ENCODE measurements at places on chromosomes 12 and 14.

GRCh38 chr14:30179381-30180130 lies 251.9 kb upstream of the PRKD1 start:
- H3K27me3 ChIP-seq = no peaks in the 10 kb centered on the region
- peak overlapping the region; percentile 41 for H3K27ac ChIP-seq
- no peak overlapping the region for H3K4me3 ChIP-seq
- no peak for DNase-seq

- no peaks in the 10 kb centered on the region for H3K4me1 ChIP-seq
- no peak for DNase-seq
- H3K27me3 ChIP-seq = no peaks in the 10 kb centered on the region
- no peak overlapping the region for H3K4me3 ChIP-seq
- H3K36me3 ChIP-seq = no peaks in the 10 kb centered on the region
Observed at GRCh38 chr12:3536096-3536875, 45.3 kb downstream of the PRMT8 start.

- H3K4me3 ChIP-seq = no peak overlapping the region
- no peaks in the 10 kb centered on the region for H3K36me3 ChIP-seq
- H3K4me1 ChIP-seq = no peaks in the 10 kb centered on the region
- no peak overlapping the region for H3K27ac ChIP-seq
- H3K27me3 ChIP-seq = no peaks in the 10 kb centered on the region
Observed at GRCh38 chr14:24356208-24356607, 11.8 kb upstream of the NFATC4 start.

GRCh38 chr12:3251691-3252090 lies 174.5 kb downstream of the TSPAN9 start:
- no peak for DNase-seq
- no peaks in the 10 kb centered on the region for H3K27me3 ChIP-seq
- H3K36me3 ChIP-seq = no peaks in the 10 kb centered on the region
- H3K4me1 ChIP-seq = peaks cover 6% of the 10 kb centered on the region
- H3K4me3 ChIP-seq = no peak overlapping the region
- peak overlapping the region; percentile 75 for H3K27ac ChIP-seq

DNA sequence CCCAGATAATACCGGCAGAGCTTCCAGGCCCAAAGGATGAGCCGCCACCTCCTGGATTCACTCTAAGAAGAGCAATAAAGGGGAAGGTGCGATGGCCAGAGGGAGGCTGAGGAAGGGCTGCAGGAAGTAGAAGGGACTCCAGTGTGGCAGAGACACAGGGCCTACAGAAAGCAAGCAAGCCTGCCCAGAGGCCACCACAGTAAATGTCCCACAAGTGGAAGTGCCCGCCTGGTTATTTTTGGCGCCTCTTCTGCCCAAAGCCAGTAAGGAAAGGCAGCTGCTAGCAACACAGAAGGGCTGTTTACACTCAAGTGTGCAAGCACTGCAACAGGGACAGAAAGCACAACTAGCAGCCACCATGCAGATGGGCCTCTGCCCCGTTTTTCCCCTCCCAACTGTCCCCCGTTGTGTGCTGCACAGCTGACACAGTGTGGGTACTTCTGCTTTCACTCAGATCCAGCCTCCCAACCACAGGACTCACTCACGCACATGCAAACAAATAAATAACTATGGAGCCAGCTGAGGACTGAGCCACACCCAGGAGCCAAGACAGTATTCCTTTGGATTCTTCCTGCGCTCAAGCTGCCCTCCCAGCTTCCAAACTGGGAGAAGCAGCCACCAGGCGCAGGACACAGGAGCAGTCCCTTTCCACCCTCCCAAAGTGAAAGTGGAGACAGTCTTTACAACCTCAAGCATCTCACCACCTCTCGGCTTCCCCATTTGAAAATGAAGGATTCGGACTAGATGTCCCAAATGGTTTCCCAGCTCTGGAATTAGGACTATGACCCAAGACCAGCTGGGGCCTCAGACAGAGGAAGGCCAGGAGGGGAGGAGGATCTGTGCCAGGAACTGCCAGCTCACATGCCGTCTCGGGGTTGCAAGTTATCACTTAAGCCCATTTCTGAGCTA lies 40.0 kb upstream of the PNMA1 start:
- no peaks in the 10 kb centered on the region for H3K27me3 ChIP-seq
- H3K36me3 ChIP-seq = no peaks in the 10 kb centered on the region
- peak overlapping the region; percentile 96 for H3K27ac ChIP-seq
- peaks cover 46% of the 10 kb centered on the region for H3K4me1 ChIP-seq

- no peak overlapping the region for H3K4me3 ChIP-seq
- H3K36me3 ChIP-seq = no peaks in the 10 kb centered on the region
- H3K4me1 ChIP-seq = no peaks in the 10 kb centered on the region
- H3K27ac ChIP-seq = no peak overlapping the region
- no peak for DNase-seq
- no peaks in the 10 kb centered on the region for H3K27me3 ChIP-seq
Observed at GRCh38 chr12:11981121-11981733, 89.5 kb upstream of the BCL2L14 start.

- no peak for DNase-seq
- no peak overlapping the region for H3K4me3 ChIP-seq
- no peaks in the 10 kb centered on the region for H3K4me1 ChIP-seq
- no peak overlapping the region for H3K27ac ChIP-seq
- no peaks in the 10 kb centered on the region for H3K27me3 ChIP-seq
Observed at GRCh38 chr12:116864371-116865160, 16.7 kb downstream of the HRK start.

DNA sequence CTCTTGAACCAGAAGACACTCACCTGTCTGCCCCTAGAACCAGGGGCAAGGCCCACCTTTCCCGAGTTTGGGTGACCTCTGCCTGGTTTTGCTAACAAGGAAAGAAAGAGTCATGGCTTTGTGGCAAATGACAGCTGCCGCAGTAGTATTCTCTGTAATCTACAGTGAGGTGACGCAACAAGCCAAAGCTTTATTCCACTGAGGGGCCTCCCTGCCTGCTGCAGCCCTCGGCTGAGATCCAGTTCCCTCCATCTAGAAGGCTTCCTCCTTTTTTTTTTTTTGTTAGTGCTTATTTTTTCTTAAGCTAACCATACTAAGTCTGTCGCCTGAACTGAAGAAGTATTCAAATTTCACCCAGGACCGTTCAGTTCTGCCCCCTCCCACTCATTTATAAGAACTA lies 142.3 kb upstream of the TMCC3 start:
- H3K27me3 ChIP-seq = no peaks in the 10 kb centered on the region
- H3K27ac ChIP-seq = no peak overlapping the region
- no peaks in the 10 kb centered on the region for H3K36me3 ChIP-seq
- DNase-seq = no peak

GRCh38 chr12:92503971-92504593 lies 198.7 kb upstream of the PLEKHG7 start:
- no peaks in the 10 kb centered on the region for H3K36me3 ChIP-seq
- peak overlapping the region; percentile 93 for H3K27ac ChIP-seq
- H3K4me1 ChIP-seq = peaks cover 9% of the 10 kb centered on the region
- DNase-seq = no peak

DNA sequence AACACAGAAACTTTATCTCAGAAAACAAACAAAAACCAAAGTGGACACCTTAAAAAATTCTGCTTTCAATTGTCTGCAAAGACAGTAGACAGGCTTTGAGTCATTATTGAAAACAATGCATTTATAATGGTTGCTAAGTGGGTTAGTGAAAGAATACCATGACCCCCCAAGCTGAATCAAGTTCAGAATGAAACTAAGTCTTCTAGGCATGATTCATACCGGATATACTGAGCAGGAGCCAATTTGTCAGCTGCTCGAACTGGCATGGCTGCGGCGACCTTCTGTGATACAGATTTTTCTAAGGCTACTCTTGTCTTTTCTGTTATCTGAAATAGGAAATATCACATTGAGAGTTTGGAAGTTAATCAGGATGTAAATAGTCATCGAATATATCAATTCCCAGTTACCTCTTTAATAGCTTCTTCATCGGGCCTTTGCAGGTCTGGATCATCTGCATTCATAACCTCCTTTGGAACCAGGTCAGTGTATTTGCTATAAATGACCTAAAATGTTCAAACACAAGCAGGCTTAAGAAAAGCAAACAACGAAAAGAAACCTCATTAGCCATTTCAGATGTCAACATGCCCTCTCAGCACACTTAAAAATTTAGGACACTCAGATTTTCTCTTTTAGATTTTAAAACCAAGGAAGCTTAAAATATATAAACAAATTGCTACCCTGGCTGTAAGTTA lies 22.3 kb downstream of the SNW1 start:
- H3K4me3 ChIP-seq = no peak overlapping the region
- DNase-seq = no peak
- H3K4me1 ChIP-seq = no peaks in the 10 kb centered on the region
- no peak overlapping the region for H3K27ac ChIP-seq
- H3K27me3 ChIP-seq = no peaks in the 10 kb centered on the region

DNA sequence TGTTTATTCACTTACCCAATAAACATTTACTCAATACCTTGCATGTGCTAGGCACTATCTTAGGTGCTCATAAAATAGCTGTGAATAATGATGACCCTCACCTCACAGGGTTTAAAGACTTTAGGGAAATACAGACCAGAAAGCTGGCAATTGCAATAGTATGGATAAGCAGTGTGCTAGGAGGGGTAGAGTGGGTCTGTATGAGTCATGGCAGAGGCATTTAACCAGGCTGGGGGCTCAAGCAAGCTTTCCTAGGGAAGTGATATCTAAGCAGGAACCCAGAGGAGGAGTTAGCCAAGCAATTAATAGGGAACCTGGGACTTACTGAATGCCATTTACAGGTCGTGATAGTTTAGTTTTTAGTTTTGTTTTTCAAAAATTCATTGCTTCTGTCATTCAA lies 123.9 kb upstream of the CCDC198 start:
- no peak overlapping the region for H3K27ac ChIP-seq
- no peaks in the 10 kb centered on the region for H3K4me1 ChIP-seq
- no peaks in the 10 kb centered on the region for H3K36me3 ChIP-seq
- no peaks in the 10 kb centered on the region for H3K27me3 ChIP-seq
- no peak overlapping the region for H3K4me3 ChIP-seq

DNA sequence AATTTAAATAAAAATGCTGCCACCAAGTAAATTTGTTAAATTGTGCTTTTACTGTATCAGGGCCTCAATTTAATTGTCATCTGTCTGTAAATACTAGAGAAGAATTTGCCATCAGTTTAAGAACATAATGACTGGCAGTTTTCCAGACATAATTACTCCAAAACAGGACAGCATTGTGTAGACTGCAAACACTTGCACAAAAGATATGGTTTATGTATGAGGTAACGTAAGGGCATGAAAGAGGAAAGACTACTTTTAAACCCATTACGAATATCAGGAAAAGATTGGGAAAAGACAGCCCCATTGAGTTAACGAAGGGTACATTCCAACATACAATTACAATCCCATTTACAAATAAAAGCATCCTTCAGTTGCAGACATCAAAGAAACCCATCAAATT lies 59.8 kb upstream of the KRR1 start:
- no peaks in the 10 kb centered on the region for H3K27me3 ChIP-seq
- H3K4me3 ChIP-seq = no peak overlapping the region
- H3K27ac ChIP-seq = peak overlapping the region; percentile 27
- H3K36me3 ChIP-seq = no peaks in the 10 kb centered on the region
- DNase-seq = no peak
- no peaks in the 10 kb centered on the region for H3K4me1 ChIP-seq

DNA sequence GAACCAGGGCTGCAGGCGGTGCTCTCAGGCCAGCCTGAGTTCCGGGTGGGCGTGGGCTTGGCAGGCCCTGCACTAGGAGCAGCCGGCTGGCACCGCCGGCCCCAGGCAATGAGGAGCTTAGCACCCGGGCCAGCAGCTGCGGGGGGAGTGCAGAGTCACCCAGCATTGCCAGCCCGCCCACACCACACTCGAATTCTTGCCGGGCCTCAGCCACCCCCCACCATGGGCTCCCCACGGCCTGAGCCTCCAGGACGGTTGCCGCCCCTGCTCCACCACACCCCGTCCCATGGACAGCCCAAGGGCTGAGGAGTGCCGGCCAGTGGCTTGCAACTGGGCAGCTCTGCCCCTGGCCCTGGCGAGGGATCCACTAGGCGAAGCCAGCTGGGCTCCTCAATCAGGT lies 453.4 kb downstream of the TMTC2 start:
- H3K27ac ChIP-seq = no peak overlapping the region
- no peaks in the 10 kb centered on the region for H3K36me3 ChIP-seq
- no peaks in the 10 kb centered on the region for H3K27me3 ChIP-seq
- H3K4me1 ChIP-seq = no peaks in the 10 kb centered on the region
- no peak for DNase-seq
- H3K4me3 ChIP-seq = no peak overlapping the region

GRCh38 chr12:49869816-49870500 lies 27.1 kb upstream of the BCDIN3D start:
- H3K36me3 ChIP-seq = no peaks in the 10 kb centered on the region
- H3K27me3 ChIP-seq = no peaks in the 10 kb centered on the region
- peak; percentile 15 for DNase-seq

DNA sequence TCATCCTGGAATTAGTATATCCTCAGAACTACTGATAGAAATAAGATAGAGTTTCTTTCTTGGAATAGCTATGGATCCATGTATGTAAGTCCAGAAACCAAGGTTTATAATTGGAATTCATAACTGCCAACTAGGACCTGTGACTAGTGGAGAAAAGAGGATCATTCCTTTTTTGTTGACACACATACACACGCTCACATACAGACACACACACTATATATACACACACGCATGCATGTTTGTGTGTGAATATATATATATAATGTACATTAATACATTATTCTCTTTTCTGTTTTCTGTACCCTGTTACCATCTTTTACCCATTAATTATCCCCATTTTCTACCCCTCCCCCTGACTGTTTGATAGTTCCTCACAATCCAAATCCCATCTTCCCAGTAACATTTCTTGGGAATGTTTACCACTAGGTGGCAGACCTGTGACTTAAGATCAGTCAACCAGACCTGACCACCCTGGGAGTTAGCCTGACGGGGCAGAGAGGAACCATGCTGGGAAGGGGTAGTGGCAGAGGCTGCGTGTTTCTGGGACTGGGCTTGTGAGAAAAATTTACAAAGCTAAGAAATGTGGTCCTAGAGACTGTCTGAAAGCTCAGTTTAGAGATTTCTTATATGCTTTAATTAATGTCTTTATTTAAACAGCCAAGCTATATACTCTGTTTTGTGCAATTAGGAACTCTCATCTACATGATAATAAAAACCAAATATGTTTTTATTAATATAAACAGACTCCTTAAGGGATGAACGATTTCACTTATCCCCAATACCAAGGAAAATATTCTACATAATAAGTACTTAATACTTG lies 308.0 kb downstream of the PPFIA2 start:
- no peak overlapping the region for H3K4me3 ChIP-seq
- no peaks in the 10 kb centered on the region for H3K4me1 ChIP-seq
- DNase-seq = no peak
- no peaks in the 10 kb centered on the region for H3K36me3 ChIP-seq
- no peak overlapping the region for H3K27ac ChIP-seq
- H3K27me3 ChIP-seq = no peaks in the 10 kb centered on the region

DNA sequence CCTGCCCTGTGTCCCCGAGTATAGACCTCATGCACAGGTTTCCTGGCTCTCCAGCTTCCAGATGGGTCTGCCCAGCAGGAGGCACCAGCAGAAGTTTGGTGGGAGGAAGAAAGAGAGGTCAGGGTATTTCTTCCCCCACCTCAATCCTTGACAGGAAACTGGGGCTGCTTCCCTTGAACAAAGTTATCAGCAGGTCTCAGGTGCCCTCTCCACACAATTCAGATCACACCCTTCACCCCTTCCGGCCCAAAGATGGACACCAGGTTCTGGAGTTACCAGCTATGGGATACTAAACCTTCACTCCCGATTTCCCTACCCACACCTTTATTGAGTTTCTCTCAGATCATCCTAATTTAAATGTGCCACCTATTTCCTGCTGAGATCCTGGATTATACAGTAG lies 1.2 kb downstream of the SART3 start:
- no peak overlapping the region for H3K27ac ChIP-seq
- no peaks in the 10 kb centered on the region for H3K36me3 ChIP-seq
- DNase-seq = no peak
- no peaks in the 10 kb centered on the region for H3K4me1 ChIP-seq
- no peaks in the 10 kb centered on the region for H3K27me3 ChIP-seq
- H3K4me3 ChIP-seq = no peak overlapping the region
